Activated naive CD4-positive, alpha-beta T cell treated with anti-CD3 and anti-CD28 coated beads, Interleukin-2, amount 10 ng/mL, durations not matched to agents 7 days and 5 days (primary cell): ENCODE measurements at places on chromosomes 1 and 21.

DNA sequence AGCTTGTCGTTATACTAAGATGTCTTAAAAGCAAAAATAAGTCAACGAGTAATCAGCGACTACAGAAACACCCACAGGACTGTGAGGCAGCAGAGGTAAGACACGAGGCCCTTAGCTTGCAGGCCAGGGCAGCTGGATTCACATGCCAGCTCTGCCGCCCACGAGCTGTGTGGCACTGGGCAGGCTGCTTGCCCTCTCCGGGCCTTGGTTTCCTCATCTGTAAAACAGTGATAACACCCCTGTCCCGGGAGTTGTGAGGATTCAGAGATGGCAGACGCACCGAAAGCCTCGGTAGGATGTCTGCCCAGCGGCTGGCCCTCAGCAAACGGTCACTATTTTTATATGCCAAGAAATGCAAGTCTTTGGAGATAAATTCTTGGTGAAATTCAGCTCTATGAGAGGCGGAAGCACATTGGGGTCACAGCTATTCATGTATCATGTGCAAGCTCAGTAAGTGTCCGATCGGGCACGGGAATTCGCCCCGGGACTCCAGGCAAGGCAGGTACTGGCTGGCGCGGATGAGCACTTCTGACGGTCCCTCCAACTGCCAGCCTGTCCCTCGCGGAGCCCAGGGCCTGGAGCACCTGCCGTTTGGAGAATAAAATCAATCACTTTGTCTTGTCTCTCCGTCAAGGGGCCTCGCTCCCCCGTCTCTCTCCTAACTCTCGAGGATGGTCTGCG lies 1.1 kb downstream of the C2CD2 start:
- no peak for DNase-seq

DNA sequence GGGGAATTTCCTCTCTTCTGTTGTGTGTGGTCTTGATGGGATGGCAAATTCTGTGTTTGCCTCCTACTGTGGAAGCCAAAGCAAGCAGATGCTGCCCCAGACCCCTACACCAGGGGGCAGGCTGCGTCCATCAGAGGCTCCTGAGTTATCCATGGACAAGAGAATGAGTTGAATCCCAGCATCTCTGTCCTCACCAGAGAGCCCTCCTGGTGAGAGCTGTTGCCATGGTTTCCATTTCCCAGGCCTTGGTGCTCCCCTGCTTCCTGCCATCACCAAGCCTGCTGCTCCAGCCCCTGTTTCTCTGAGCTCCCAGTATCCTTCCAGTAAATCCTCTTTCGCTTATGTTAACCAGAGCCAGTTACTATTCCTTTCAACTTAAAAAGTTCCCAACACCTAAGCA lies 20.4 kb upstream of the GNG12 start:
- no peak for DNase-seq

- DNase-seq, result no peak
These were observed 29.0 kb downstream of the BACE2 start for GRCh38 chr21:41196993-41197392.

DNA sequence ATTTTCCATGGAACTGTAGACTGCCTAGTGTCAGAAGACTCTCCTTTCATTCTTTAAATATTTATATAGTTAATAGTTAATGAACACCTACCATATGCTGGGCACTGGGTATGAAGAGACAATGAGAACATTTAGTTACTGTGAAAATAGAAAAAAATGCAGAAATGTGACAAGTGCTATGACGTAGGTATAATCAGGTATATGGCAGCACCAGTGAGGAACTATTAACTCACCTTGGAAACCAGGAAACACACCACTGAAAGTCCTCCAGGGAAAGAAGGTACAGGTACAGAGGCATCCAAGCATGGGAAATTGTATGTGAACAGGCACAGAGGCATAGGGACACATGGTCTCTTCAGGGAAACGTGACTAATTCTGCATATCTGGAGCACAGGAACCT lies 42.3 kb downstream of the DPT start:
- DNase-seq, result no peak

DNA sequence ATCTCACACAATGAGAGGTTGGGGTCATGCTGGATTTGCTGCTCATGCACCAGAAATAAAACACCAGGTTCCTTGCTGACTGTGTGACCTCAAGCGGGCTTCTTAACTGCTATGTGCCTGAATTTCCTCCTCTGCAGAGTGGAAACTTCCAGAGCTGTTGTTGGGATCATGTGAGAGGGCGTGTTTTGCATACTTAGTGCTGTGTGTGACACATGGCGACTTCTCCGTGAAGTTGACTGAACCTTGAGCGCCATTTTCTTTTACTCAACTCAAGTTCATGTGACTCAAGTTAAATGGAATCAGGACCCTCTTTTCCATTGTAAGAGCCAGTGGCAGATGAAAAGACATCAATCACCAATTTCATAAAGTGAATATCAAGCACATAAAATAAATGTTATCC lies 224.0 kb downstream of the KIF26B start:
- DNase-seq, result no peak

GRCh38 chr1:214880956-214881355 lies 201.6 kb upstream of the KCNK2 start:
- no peak for DNase-seq

GRCh38 chr1:108199201-108199691 lies 897 bp downstream of the SLC25A24 start:
- DNase-seq, result no peak

GRCh38 chr1:178137238-178137637 lies 43.3 kb downstream of the RASAL2 start:
- no peak for DNase-seq

- DNase-seq, result no peak
These were observed 50.2 kb downstream of the PRDX6 start for GRCh38 chr1:173527151-173527826.

DNA sequence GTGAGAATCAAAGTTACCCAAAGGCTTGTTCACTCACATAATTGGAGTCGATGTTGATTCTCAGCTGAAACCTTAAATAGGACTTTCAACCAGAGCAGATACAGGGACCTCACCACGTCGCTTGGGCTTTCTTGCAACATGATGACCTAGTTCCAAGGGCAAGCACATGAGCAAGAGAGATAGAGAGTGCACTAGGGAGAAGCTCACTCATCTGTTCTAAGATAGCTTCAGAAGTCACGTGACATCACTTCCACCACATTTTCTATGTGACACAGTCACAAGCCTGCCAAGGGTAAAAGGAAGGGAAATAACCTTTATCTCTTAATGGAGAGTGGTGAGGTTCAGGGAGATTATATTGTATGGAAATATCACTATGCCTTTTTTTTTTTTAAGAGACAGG lies 470.1 kb upstream of the PLXNA2 start:
- DNase-seq, result no peak

GRCh38 chr1:223233410-223234169 lies 90.5 kb upstream of the TLR5 start:
- DNase-seq, result no peak

DNA sequence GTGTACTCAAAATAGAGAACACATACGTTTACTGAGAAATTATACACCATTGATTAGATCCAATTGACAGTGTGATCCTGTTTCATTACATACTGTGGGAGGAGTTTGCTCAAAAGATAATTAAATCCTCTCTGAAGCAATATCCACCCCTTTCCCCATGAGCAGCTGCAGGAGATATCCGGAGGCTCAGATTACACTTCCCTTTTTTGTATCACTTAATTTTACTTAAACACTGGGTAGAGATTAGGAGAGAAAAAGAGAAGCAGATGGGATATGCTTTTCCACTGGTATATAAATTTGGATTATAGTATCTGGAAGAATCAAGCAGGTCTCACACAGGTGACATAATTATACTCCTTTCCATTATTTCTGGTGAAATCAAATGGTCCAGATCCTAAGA lies 333.3 kb upstream of the ZRANB2 start:
- no peak for DNase-seq

DNA sequence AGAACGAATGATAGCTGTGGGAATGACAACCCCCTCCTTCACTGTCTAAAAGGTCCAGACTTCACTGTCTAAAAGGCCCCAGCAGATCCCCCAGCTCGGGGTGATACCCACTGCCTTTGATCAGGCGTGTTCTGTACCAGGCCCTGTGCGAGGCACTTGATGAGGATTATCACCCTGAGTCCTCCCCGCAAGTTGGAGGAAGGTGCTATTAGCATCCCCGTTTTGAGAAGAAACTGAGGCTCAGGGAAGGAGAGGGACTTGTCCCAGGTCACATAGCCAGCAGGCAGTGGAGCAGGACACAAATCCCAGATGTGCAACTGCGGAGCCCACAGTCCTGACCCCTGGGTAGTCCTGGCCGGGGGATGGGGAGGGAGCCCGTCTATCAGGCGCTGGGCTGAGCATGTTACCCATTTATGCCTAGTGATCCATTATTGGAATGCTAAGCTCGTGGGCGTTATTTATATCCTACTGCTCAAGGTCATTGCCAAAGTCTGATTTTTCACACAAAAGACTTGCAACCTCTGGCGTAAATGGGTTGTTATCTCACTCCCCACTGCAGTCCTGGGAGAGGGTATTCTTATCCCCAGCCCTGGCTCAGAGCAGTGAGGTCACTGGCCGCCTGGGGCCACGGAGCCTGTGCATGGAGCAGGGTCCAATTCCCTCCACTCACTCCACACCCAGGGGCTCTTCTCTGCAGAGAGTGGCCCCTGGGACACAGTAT lies 722.2 kb downstream of the MATN1 start:
- no peak for DNase-seq
